ENCODE measurements at places on chromosomes 6 and 20. TPM values are rescaled to one million over a fixed set of nuclear protein-coding genes. Genes with fewer than 3 reads are reported as not detected.

DNA sequence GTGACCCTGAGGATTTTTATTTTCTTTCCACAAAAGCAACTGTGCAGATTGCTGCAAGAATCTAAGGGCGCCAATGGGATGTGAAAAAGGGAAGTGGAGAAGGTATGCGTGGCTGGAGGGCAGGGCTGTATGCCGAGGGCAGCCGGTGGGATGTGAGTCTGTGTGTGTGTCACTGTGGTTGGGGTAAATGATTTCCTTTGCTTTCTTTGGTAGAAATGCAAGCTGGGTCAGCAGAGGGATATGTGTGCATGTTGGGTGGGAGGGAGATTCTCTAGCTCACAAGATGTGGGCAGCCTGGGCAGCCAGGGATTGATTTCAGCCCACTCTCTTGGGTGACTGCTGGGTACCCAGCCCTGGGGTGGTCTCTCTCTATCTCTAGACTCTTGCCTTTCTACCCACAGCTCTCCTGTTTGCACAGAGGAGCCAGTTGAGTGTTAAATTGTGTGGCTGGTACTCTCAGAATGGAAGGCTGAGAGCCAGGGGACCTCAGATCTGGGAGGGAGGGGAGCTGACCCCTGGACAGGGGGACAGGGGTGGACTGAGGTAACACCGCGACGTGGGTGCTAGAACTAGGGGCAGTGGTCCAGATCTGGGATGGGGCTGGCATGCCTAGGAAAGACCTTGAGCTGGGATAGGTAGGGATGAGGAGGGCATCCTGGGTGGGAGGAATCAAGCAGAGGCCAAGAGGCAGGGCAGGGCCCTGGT is 136.8 kb upstream of the RNF24 start:
- no peak for DNase-seq

DNA sequence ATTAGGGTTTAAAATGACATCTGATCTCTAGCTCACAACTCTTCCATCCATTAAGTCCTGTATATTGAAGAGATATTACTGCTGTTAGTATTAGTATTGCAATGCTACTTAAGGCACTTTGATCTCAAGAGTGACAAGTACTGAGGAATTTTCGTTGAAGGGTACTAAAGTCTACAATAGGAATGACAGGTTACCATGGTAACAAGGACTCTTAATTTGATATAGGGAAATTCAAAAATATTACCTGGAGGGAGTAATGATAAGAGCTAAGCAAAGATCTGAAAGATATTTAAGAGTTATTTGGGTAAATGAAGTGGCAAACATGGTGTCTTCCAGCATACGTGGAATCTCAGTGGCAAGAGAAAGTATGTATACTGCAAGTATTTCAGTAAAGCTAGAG is 518.0 kb upstream of the SLC35B3 start:
- DNase-seq: no peak

DNA sequence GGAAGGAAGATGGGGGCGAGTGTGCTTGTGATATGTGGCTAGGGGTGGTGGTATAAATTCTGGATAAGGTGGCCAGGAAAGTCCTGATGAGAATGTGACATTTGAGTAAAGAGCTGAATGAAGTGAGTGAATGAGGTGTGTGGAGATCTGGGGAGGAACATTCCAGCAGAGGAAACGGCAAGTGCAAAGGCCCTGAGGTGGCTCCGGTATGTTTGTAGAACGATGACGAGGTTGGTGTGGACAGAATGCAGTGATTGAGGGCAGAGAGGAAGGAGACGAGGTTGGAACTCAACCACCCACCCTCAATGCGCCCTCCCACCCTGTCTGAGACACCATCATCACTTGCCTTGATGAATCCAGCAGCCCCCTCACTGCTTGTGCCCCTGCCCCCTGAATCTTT is 214.1 kb upstream of the RNF24 start:
- no peak for DNase-seq

Gene SLC35A1
- 9.1 TPM for total RNA-seq

GRCh38 chr6:44561060-44561623 is 173.6 kb downstream of the CDC5L start:
- no peak for DNase-seq

Data from activated CD4-positive, alpha-beta T cell treated with anti-CD3 and anti-CD28 coated beads, Interleukin-2, amount 10 ng/mL, durations not matched to agents 24 days and 14 days (primary cell).